ENCODE measurements at places on chromosomes 7 and 10.
A peak's percentile ranks its signal among the peaks of the same experiment; 100 is the strongest.

DNA sequence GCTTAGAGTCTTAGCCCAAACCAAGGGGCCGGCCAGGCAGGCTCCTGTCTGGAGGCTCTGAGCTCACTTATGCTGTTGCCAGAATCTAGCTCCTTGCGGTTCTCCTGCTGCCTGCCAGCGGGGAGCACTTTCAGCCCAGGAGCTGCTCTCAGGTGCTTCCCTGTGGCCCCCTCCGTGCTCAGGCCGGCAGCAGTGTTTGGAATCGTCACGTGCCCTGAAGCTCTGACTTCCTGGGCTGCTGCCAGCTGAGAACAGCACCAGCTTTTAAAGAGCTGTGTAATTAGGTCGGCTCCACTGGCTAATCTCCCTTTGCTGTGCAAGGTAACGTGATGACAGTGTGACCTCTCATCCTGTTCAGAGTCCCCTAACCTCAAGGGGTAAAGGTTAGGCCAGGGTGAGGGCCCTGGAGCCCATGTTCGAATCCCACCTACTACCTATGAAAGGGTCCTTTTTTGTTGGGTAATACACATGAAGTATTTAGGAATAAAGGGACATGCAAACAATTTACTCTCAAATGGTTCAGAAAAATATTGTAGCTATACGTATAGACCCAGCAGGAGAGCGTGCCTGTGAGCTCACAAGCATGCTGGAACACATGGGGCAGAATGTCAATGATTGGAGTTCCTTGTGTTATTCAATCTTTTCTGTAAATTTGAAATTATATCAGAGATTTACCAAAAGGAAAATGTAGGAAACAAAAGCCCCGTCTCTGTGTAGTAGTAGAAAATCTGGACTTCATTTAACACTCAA is 16.6 kb downstream of the ZNF862 start:
- DNase-seq, result peak; percentile 43

DNA sequence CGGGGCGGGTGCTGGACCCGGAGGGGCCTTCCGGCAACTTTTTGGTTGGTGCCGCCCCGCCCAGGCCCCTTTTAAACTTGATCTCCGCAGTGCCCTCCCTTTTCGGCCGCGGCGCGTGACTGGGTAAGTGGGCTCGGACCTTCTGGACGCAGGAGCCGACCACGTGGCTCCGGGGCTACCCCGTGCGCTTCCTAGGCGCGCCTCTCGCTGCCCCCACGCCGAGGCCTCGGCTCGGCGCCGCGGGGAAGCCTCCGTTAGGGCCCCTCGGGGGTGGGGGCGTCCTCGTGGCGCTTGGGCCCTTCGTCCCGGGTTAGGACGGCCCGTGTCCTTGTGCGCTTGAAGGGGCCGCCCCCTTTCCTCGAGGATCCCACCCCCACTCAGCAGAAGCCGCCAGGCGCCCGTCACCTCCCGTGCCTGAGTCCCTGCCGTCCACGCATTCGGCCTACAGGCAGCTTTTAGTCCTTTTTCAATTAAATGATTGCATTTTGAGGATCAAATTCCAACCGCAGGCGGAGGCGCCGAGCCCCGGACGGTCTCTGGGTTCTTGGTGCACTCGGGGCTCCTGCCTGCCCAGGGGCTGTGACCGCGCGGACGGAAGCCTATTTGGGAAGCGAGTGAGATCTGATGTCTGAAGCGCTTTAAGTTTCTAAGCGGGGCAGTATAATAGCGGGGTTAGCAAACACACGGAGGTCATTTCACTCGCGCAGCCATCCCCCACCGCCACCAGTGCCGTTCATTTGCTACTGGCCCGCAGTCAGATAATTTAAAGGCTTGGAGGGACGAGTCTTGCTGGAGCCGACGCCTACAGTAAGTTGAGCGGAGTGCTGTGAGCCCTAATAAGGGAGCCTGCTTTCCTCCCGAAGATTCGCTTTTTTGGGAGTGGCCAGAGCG is 31.8 kb upstream of the TOMM7 start:
- DNase-seq, result peak; percentile 91

- no peak for DNase-seq
Measured at GRCh38 chr10:1202343-1202742, 146.2 kb downstream of the WDR37 start.

DNA sequence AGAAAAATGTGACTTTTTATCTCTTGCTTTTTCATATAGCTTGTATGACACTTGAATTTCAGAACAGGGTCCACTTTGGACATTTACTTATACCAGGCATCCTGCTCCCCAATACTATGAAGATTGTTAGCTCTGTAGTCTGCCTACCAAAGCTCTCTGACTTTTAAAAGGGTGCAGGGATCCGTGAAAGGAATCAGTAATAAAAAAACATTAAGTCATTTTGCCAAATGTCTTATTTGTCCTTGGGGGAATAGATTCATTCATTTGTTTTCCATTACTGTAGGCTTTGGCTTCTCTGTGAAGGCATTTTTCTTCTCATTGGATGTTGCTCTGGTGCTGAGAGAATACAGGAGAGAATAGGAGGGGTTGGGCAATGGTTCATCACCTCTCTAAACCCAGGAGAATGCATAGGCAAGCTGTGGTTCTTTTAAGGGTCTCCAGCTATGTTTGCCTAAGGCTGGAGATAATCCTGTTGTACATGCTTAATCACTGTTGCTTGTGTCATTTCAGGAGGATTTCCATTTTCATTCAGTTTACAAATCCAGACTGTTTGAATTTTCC is 103.5 kb downstream of the SRI start:
- no peak for DNase-seq

GRCh38 chr7:130363026-130363847 is 17.1 kb upstream of the CPA1 start:
- peak; percentile 90 for DNase-seq

DNA sequence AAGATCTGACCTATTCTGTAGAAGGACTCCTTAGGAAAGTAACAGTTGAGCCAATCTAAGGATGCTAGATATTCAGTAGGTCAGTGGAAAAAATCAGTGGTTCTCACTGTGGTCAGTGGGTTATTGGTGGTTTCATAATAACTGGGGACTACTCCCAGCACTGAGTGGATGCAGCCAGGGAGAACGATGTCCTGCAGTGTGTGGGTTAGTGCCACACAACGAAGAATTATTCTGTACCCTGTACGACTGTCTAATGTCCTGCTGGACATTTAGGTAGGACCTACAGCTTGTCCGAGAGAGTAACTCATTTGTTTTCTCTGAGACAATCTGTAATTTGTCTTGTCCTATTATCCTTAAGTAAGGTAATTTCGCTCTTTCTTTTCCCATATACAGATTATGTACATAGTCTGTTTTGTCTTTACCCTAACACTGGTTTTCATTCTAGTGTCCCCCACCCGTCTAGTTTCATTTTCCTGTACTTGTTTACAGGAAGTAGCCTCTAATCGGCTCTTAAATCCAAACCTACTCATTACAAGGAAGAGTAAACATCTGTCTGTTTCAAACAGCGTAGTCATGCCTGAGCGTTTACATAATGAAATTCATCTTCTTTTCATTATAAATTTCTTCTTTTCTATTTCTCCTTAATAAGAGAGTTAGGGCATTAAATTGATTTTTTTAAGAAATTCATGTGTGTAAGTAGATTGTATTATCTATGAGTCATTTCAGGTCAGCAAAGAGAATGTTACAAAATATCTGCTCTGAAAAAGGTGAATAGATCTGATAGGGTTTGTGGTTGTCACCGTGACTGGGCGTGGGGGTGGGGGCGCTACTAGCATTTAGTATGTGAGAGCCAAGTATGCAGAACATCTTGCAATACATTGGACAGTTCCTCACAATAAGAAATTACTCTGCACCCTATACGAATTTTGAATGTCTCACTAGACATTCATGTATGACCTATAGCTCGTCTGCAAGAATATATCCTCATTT is 8.3 kb upstream of the ZC3HAV1L start:
- no peak for DNase-seq

DNA sequence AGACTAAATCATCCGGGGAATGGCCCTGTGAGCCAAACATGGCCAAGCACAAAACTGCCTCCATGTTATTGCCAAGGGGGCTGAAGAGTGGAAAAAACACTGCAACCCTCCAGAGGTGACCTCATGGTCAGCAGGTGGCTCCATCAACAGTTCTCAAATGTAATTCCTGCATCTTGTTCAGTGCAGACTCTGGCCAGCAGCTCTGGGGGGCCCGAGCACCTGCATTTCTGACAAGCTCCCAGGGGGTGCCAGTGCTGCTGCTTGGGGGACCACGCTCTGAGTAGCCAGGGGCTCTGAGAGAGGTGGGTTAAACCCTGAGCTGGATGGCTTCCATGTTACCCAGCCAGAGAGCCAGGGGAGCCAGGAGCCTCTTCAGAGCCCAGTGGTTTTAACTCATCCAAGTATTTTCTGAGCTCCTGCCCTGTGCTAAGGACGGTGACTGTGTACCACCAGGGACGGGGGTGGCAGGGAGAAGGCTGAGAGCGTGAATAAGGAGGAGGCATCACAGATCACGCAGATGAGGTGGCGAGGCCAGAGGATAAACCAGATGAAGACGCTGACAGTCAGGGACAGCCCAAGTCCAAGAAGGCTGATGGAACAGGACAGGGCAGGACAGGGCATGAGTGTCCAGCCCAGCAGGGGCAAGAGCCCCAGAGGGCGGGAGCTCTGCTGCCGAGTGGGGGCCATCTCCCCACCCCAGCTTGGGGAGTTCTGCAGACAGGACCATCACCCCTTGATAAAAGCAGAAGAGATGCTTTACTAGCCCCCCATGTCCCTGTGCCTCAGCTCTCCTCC is 52.9 kb downstream of the CLEC2L start:
- no peak for DNase-seq

- DNase-seq, result peak; percentile 54
Measured at GRCh38 chr10:12707461-12708185, 293.9 kb downstream of the CCDC3 start.

- DNase-seq, result no peak
Measured at GRCh38 chr10:117731121-117731791, 188.7 kb downstream of the EMX2 start.

GRCh38 chr10:113131613-113132261 is 181.7 kb downstream of the TCF7L2 start:
- DNase-seq, result peak; percentile 84

GRCh38 chr7:70598976-70599375 is 533.0 kb upstream of the GALNT17 start:
- peak; percentile 29 for DNase-seq

DNA sequence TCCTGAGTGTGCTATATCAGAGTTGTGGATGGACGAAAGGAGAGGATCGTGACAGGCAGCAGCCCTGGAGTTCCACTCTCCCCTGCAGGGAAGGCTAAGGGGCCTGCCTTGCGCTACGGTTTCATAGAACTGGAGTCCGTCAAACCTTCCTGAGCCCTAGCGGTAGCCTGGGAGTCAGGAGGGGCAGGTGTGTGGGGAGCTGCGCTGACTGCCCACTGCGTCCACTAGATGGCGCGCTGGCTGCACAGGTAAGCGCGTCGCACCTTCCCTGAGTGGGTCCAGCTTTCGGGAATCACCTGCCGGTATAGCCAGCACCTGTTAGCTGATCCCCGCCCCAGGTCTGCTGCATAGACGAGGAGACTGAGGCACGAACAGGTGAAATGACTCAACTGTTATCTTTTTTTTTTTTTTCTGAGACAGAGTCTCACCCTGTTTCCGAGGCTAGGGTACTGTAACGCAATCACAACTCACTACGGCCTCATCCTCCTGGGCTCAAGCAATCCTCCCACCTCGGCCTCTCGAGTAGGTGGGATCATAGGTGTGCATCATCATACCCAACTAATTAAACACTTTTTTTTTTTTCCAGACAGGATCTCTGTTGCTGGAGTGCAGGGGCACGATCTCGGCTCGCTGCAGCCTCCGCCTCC is 20.2 kb upstream of the BAIAP2L1 start:
- peak; percentile 20 for DNase-seq

- no peak for DNase-seq
Measured at GRCh38 chr7:41039981-41040380, 662.9 kb downstream of the INHBA start.

DNA sequence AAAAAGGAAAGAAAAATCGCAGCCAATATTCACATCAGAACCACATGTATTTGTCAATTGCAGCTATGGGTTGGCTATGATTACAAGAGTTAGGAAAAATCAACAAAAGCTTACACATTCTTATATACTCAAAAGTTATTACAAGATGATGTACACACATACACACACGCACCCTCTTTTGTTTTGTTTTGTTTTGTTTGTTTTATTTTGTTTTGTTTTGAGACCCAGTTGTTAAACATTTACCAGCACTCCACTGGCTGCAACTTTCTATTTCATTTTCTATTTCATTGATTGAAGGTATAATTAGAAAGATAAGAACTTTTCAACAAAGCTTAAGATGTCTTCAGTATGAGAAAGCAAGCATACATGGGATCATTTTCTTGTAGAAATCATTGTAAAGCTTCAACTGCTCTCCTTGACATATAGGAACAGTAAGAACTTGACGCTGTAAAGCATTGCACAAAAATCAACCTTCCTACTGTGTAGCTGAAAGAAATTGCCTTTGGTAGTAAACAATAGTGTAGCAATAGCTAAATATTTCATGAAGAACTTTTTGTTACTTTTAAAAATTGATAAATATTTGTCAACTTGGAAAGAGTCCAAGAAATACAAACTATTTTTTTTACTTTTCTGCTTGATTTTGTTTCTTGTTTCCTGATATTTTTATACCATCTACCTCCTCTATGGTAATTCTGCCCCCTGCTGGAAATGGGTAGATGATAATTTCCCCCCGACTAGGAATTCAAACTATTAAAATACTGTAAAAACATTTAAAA is 205.9 kb downstream of the MBL2 start:
- DNase-seq, result peak; percentile 47

GRCh38 chr10:70493660-70494234 is 15.2 kb downstream of the PALD1 start:
- DNase-seq, result no peak

- peak; percentile 84 for DNase-seq
Measured at GRCh38 chr7:101538596-101539459, 90.3 kb downstream of the MYL10 start.

- DNase-seq, result peak; percentile 53
Measured at GRCh38 chr10:93813507-93814465, 56.0 kb downstream of the LGI1 start.

DNA sequence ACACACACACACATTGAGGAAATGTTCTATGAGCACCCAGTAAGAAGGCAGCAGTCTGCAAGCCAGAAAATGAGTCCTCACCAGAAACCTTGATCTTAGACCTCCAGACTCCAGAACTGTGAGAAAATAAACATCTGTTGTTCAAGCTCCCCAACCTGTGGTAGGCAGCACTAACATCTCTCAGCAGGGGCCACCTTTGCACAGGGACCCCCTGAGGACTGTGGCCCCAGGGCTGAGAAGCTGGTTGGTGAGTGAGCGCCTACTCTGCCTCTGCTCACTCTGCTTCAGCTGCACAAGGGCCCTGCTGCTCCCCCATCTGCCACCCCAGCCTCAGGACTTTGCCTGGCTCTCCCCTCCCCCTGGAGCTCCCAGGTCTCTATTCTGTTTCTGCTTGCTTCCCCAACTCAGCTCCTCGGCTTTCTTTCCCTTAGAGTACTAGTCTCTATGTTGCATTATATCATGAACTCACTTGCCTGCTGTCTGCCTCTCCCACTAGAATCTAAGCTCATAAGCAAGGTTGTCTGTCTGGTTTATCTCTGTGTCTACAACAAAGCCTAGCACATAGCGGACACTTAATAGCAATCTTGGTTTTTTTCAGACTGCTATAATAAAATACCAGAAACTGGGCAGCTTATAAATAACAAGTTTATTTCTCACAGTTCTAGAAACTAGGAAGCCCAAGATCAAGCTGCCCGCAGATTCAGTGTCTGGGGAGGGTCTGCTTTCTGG is 40.4 kb upstream of the PRLHR start:
- no peak for DNase-seq

- no peak for DNase-seq
Measured at GRCh38 chr10:116988311-116988710, 16.7 kb downstream of the SHTN1 start.

Data from AG08395 (cell line).